ENCODE measurements at places on chromosomes 12 and 14.

GRCh38 chr12:24049728-24050127, 100.3 kb upstream of the SOX5 start:
- DNase-seq, result no peak

DNA sequence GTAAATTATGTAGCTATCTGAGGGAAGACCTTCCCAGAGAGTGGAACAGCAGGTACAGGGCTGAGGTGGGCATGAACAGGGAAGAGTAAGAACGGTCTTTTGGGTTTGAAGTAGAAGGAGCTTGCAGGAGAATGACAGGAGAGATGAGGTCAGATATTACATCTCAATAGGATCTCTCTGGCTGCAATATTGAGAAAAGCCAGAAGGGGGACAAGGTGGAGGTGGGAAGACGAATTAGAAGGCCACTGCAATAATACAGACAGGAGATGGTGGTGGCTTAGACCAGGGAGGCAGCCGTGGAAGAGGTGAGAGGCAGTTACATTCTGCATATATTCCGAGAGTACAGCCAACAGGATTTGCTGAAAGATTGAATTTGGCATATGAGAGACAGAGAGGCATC, 310.2 kb downstream of the APAF1 start:
- no peak for DNase-seq

GRCh38 chr12:31860401-31860800, 98.8 kb upstream of the RESF1 start:
- no peak for DNase-seq

GRCh38 chr14:68364792-68365192, 428.1 kb downstream of the ZFP36L1 start:
- DNase-seq, result no peak

DNA sequence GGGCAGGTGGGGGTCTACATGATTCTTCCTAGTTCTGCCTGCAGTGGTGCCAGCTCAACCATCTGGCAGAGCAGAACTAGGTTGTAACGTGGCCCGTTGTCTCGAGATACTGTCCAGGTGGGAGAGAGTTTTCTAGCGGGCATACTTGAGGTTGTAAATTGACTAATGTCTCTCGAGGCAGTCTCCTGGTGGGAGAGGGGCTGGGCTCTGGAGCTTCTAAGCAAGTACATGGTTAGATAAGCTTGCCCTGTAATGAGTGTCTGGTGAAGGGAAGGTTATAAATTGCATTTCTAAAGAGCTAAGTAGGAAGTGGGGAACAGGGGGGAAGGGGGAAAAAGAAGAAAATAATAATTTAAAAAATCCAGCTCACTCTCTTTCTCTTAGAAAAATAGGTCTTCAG, 18.1 kb downstream of the BDKRB1 start:
- no peak for DNase-seq

DNA sequence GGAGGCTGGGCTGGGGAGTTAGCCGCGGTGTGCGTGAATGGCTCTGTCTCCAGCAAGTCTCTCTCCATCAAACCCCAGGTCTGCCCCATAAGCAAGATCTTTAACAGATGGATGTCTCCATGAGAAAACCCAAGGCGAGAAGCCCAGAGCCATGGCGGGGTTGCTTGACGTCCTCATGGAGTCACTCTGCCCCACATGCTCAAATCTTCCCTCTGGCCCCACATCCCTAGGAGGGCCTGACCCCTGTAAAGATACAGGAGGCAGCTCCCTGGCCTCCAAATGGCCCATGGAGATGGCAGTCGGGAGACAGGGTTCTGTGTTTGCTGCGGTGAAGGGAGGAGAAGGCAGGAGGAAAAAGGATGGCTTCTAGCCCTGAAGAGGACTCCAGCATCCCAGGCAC, 49.3 kb downstream of the C14orf132 start:
- no peak for DNase-seq

DNA sequence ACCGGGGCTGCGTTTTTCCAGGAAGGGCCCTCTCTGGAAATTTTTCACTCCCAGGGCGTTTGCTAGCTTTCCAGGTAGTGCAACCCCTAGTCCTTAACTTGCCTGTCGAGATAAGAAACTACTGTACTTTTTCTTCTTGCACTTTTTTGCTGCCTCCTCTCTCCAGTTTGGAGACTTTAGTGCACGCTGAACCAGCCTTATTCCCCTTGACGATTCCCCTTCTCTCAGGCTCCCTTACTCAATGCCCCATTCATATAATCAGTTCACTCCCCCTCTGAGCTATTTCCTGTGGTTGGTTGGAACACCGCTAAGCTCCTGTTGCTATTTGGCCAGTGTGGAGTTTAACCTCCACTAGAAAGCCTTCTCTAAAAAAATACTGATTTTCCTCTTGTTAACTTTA, 682 bp downstream of the CREBL2 start:
- DNase-seq, result no peak

- DNase-seq, result no peak
Observed at GRCh38 chr12:7751394-7751793, 4.2 kb upstream of the CLEC4C start.

- no peak for DNase-seq
Observed at GRCh38 chr12:113407931-113408600, 4.4 kb upstream of the SDS start.

- no peak for DNase-seq
Observed at GRCh38 chr14:89409961-89410360, 7.1 kb downstream of the FOXN3 start.

GRCh38 chr14:64965356-64966000, 6.7 kb downstream of the RAB15 start:
- DNase-seq, result no peak

DNA sequence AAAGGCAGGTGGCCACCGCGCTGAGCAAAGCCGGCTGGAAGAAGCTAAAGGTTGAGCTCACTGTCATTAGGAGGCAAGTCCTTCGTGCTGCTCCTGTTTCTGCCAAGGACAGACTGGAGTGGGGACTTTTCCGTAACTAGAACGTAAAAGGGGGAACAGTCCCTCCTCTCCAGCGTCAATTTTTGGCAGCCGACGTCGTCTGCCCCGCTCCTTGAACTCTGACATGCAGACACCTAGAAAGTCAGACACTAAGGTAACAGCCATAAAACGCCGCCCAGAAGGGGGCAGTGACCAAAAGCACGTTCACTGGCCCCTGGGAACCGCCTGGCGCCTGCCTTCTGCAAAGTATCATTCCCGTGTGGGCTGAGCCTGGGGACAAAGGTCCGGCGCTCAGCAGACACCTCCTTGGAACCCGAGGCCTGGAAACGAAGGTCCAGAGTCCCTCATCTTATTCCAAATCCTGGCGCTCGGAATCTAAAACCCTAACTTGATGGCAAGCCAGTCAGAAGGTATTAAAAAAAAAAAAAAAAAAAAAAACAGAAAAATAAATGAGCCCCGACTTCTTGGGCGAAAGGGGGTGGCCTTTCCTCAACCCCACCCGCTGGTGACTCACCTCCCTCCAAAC, 1.1 kb upstream of the LRP1 start:
- no peak for DNase-seq

GRCh38 chr14:77053046-77053841, 24.7 kb upstream of the IRF2BPL start:
- no peak for DNase-seq

DNA sequence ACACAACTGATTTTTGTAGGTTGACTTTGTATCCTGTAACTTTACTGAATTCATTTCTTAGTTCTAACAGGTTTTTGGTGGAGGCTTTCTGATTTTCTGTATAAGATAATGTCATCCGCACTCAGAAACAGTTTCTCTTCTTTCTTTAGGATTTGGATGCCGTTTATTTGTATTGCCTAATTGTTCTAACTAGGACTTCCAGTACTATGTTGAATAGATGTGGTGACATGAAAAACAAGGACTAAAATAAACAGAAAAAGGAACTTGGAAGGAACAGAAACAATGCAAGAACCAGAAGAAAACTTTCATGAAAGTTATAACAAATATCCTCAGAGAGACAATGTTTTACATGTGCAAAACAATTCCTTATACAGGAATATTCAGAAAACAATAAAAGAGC, 100.3 kb downstream of the GTF2A1 start:
- DNase-seq, result no peak

GRCh38 chr14:38947343-38947742, 155.7 kb downstream of the SEC23A start:
- DNase-seq, result no peak

GRCh38 chr12:127101076-127101475, 1165.9 kb upstream of the TMEM132C start:
- no peak for DNase-seq

DNA sequence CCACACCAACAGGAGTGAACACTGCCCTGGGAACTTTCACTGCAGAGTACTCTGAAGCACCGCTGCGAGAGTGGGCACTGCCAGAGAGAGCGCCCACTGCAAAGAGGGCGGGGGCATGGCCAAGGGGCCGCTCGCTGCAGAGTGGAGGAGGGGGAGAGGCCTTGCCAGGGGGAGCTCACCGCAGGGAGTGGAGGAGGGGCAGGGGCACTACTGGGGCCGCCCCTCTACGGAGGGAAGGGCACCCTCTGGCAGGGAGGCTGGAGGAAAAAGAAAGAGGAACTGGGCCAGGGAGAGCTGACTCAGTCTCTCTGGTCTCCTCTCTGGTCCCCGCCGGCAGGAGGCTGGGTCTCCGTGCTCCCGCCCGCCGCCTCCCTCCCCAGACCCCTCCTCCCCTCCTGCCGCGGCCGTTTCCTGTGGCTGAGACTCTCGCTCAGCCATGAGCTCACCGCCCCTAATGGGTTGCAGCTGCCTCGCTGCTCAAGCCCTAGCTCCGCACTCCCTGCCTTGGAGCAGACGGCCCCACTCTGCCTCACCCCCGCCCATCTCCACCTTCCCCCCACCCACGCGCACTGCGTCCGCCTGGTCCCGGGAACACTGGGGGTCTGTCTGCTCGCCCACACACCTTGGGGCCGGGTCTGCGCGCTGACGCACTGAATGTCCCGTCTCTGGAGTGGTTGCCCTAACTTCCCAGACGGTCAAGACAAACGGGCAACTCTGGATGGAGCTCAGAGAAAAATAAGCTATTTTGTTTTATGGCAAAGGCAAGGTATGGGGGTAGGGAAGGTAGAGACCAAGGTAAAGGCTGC, 1.3 kb downstream of the ARHGEF40 start:
- peak; percentile 90 for DNase-seq

GRCh38 chr12:6044082-6044481, 80.4 kb downstream of the VWF start:
- no peak for DNase-seq

DNA sequence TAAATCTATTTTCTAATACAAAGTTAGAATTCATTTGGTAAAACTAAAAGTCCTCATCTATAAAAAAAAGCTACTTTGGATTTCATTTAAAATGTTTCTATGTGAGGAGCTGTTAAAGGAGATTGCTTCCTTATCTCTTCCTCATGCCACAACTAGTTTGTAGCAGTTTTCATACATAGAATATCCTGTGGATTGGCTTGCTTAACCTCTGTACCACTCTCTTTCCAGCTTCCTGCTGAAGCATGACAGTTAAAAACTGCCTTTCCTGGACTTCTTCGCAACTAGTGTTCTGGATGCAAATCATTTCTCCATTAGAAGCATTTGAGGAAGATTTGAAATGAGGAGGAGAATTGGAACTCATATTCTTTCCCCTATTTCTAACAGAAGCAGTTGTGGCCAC, 49.6 kb downstream of the ST8SIA1 start:
- no peak for DNase-seq

- no peak for DNase-seq
Observed at GRCh38 chr12:47097276-47097896, 17.6 kb upstream of the AMIGO2 start.

DNA sequence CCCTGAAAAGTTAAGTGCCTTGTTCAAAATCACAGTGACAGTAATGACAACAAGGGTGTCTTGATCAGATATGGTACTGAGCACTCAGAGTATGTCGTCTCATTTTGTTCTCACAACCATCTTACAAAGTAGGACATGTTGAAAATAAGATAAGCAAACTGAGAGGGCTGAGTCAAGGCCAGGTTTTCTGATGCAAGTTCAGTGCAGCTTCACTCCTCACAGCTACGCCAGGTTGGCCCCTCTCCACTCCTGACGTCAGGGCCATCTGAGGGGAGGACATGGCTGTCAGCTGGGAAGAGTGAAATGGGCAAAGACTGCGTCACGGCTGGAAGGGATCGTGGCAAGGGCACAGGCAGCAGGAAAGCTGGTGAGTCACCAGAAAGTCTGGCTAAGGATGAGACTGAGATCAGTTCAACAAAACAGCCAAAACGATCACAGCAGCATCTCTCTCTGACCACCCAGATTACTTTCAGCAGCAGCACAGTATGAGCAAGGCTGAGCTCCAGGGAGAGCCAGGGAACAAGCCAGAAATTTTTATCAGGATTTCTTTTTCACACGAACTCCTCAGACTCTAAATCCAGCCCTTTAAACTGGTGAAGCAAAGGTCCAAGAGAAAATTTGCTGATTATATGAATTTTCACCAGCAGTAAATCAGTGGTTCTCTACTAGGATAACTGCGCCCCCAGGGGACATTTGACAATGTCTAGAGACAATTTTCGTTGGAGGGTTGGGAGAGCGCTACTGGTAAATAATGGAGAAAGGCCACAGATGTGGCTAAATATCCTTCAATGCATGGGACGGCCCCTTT, 297.9 kb upstream of the AMIGO2 start:
- peak; percentile 78 for DNase-seq

DNA sequence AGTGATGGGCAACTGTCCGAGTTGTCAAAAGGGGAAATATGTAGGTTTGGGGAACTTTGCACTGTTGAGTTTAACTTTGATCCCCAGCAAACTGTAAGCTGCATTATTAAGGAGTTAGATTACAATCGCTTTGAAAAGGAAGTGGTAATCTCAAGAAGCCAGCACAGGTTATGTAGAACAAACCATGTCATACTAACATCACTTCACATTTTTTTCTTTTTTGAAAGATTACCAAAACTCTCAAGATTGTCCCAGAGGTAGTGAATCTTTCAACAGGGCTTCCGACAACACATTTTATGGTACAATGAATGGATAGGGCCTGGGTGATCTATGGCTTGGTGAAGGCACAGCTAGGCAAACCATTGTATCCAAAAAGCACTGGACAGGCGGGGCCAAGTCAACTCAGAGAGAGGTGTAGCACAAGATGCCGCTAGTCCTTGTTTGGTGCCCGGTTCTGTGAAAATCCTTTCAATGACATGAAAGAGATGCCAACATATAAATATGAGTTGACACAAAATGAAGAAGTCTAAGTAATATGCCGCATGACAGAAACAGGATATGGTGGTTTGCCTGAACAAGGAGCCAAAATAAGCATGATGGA, 24.3 kb upstream of the PARP11 start:
- DNase-seq, result no peak

DNA sequence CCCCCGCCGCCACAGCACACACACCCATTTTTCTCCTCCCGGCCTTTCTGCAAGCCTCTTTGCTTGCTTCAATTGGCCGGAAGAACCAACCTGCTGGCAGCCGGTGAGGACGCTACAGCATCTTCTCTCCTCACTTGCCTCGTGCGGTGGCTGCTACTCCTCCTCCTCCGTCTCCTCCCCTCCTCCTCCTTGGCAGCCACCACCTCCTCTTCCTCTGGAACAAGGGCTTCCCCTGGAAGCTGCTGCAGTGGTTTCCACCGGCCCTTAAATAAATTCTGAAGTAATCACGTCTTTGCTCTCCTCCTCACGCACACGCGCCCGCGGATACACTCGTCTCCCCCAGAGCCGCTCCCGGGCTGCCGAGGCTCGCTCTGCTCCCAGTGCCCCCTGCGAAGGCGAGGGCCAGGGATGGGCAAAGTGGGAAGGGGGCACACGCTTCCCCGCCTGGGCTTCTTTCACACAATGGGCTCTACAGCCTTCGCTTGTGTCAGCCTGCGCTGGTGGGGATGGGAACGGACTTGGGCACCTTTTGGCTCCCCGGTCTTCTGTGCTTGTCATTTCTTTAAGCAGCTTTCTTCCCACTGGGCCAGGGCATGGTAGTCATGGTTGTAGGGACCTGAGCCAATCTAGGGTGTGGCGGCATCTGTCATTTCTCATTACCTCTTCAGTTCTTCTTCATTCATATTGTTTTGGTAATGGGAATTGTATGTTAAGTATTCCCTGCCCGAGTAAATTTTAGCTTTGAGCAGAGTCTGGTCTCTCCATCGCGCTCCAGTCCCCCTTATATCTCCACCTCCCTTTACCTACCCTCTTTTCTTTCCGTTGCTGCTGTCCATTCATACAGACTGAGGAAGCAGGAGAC, at the start of gene PPFIA2:
Gene PPFIA2, minus strand, starts transcription at position 161 of the 862 bp plus-strand sequence.
- DNase-seq, result no peak

All from fibroblast of skin of left biceps (primary cell).